ENCODE measurements at places on chromosomes 2 and 18.

- DNase-seq, result no peak
Observed at GRCh38 chr2:54986264-54986663, 64.0 kb downstream of the RTN4 start.

DNA sequence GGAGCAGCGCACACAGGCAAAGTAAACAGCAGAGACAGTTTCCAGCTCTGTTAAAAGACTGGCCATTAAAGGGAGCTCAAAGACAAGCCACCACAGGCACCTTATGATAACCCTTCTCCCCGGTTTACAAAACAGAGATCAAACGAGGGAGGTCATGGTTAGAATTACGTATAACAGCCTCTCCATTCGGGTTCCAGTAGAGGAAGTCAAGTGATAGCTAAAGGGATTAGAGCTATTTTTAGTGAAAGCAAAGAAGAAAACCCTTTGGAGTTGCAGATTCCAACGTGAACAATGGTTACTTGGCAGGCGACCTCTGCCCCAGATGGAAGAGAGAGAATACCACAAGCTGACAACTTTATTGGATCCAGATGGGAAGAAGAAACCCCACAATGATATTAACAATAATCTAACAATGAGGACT is 31.2 kb upstream of the EDAR start:
- DNase-seq, result no peak

- DNase-seq, result no peak
Observed at GRCh38 chr2:128473175-128474035, 154.7 kb upstream of the HS6ST1 start.

DNA sequence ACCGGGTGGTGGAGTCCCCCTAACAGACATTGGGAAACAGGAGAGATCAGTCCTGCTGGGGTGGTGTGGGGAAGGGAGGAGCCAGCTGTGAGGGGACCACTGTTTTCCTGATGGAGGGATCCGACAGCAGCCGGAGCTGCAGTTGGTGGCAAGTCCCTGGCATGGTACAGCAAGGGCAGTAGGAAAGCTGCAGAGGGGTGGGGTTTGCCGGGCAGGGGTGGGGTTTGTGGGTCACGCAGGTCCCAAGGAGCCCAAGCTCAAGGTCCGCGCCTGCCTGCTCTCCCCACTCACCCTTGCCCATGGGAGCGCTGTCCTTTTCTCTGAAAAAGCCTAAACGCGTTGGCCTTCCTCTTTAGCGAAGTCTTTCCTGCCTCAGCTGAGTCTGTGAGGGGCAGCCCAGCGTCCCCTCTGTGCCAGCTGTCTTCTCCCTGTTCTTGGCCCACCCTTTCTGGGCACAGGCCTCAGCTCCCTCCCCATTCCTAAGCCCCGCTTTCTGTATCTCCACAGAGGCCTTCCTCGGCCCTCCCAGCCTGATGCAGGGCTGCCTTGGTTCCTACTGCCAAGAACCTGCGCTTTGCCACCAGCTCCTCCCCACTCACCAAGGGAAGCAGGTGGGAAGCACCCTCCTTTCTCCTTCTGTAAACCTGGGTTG is 29.3 kb upstream of the INHBB start:
- no peak for DNase-seq

GRCh38 chr2:134031539-134031938 is 222.3 kb upstream of the MGAT5 start:
- DNase-seq, result no peak

- no peak for DNase-seq
Observed at GRCh38 chr2:152867397-152867796, 149.0 kb downstream of the ARL6IP6 start.

DNA sequence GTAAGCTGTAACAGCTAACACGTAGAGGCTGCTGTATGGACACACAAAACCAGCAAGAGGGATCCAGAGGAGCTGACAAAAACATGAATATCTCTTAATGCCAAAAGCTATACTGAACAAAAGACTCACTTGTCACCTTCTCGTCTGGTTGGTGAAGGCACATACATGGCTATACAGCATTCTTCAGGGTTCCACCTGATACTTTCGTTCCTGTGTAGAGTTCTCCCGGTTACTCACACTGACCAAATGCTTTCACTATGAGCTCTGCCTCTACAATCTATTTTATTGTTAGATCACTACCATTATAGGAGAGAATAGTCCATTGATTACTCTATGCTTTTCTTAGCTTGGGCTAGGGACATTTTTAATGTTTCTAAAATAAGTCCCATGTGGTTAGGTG is 193.1 kb downstream of the HNMT start:
- no peak for DNase-seq

GRCh38 chr2:239599299-239599698 is 198.5 kb upstream of the HDAC4 start:
- DNase-seq, result no peak

- no peak for DNase-seq
Observed at GRCh38 chr2:236629961-236630872, 60.6 kb downstream of the ACKR3 start.

GRCh38 chr18:79579807-79580497 is 99.7 kb upstream of the CTDP1 start:
- no peak for DNase-seq

DNA sequence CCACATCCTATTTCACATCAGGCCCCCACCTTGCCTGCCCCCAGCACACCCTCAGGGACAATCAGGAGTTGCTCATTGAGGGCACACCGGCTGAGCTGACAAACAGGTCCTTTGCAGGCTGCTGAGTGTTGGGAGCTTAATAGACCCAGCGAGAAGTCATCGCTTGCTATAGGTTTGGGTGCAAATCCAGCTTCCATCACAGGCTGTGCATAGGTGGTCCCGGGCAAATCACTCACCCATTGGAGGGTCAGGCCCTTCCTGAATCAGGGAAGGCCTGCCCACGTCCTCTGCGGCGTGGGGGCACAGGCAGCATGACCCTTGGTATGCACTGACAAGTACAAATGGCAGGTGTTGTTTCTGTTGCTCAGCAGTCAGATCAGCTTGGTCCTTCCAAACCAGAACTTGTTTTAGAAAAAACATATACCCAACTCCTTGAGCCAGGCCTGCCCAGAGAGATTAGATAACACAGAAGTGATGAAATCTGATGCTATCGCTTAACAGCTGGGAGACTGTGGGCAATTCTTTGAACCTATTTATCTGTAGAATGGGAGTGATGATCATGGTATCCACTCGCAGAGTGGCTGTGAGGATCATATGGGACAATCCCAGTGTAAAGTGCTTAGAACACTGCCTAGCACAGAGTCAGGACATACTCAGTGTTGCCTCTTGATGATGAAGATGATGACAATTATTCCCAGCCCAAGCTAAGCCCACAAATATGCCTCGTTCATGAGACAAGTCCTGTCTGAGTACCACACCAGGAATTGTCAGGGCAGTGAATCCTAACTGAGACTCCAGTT is 34.9 kb downstream of the SMAD7 start:
- no peak for DNase-seq

DNA sequence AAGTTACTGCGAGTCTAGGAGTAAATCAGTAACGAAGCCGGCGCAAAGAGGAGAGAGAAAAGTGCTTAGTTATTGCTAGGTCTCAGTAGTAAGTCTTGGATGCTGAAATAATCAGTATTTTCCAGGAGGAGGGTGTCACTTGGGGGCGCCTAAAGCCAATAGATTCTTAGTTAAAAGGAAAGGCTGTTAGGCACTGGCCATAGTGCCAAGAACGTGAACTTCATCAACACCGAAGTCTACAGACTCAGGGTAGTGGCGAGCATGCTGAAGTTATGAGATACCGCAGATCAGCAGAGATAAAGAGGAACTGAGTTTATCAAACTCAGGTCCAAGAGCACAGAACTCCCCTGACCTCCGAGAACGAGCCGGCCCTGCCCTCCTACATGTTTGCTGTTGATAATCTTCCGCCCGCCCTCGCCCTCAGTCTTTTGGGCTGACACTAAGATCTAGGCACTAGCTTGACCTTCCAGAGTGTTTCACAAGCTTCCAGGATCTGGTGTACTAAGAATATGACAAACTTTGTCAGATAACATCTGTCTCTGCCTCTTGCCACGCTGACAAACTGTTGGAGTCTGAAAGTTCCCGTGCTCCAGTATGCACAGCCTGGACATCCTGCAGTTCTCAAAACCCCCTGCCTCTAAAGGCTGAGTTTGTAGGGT is 49.2 kb downstream of the CYB5A start:
- DNase-seq, result no peak

DNA sequence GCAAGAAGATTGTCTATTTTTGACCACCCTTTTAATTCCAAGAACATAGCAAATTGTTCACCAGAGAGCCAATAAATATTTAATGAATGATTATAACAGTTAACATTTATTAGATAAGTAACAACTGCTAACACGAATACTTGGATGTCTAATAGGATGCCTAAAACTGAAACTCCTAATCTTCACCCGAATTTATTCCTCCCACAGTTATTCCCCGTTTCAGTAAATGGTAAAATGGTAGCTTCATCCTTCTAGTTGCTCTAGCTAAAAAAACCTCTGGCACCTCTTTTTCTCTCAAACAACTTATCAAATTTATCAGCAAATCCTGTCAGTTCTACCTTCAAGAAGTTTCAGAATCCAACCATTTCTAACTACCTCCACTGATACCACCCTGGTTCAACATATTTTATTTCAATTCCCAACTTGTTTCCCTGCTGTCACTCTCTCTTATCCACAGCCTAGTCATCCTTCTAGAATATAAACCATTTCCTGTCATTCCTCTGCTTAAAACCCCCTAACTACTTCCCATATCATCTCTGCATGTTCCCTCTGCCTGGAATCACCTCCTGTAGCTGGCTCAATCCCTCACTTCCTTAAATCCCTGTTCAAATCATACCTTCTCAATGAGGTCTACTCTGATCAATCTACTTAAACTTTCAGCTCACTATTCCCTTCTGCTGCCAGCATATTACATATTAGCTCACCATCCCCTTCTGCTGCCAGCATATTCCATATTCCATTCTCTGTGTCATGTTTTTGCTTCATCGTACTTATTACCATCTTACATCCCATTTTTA is 93.8 kb downstream of the ROCK2 start:
- no peak for DNase-seq

GRCh38 chr2:163527381-163527780 is 208.4 kb downstream of the FIGN start:
- DNase-seq, result no peak

GRCh38 chr2:70807102-70807827 is 13.1 kb downstream of the CLEC4F start:
- DNase-seq, result no peak

GRCh38 chr2:128537646-128538045 is 219.0 kb upstream of the HS6ST1 start:
- no peak for DNase-seq

GRCh38 chr2:11067221-11068078 is 87.8 kb upstream of the SLC66A3 start:
- DNase-seq, result no peak

DNA sequence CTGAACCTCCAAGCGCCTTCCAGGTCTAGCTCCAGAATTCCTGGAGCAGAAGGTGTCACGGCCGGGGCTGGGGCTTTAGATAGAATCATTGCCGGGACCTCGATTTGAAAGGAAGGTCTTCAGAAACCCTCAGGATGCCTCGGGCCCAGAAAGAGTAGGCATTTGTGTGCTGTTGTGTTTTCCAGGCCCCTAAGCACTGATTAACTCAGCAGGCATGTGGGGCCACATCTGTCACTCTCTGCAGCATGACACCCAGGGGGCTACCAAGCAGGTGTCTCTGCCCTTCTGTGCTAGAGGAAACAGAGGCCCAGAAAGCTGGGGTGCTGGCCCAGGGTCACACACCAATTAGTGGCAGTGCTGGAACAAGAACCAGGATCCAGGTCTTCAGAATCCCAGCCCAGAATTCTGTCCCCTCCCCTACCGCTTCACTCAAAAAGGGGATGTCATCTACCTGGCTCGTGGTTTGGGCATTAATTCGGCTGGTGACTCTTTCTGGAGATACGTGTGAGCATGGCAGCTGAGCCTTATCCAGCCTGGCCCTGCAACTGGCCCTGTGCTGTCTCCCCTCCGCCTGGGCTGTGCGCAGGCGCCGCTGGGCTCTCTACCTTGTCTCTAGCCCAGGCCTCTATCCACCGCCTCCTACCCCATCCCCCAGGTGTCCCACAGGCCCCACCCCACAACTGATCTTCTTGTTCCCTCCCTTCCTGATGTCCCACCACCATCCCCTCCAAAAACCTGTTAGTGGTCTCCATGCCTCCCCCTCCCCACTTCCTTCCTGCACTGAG is 245.4 kb downstream of the ATAD2B start:
- DNase-seq, result no peak

DNA sequence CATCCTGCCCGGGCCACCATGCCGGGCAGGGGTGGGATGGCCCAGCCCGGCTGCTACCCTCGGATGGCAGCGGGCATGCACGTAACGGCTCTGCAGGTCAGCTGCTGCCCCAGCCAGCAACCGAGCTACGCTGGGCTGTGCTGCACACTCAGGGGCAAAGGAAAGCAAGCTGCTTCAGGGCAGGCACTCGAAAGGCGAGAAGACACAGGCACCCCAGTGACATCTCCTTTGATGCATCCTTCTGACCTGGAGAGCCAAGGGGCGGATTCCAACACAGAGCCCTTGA is 8.8 kb downstream of the HDAC4 start:
- no peak for DNase-seq

DNA sequence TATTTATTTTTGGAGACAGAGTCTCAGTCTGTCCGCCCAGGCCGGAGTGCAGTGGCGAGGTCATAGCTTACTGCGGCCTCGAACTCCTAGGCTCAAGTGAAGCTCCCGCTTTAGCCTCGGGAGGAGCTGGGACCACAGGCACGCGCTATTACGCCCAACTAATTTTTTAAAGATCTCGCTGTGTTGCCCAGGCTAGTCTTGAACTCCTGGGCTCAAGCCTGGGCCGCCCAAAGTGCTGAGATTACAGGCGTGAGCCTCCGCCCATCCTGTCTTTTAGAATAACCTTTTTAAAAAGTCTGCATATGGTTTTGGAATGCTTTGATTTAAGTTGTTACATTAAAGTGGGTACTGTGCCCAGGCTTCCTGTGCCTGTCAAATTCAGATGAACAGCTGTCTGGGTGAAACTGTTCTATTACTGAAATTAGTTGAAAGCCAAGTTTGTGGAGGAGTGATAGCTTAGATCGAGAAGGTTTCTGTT is 944 bp downstream of the RAB3GAP1 start:
- DNase-seq, result no peak

- DNase-seq, result no peak
Observed at GRCh38 chr2:85420536-85421259, 2.2 kb downstream of the SH2D6 start.

DNA sequence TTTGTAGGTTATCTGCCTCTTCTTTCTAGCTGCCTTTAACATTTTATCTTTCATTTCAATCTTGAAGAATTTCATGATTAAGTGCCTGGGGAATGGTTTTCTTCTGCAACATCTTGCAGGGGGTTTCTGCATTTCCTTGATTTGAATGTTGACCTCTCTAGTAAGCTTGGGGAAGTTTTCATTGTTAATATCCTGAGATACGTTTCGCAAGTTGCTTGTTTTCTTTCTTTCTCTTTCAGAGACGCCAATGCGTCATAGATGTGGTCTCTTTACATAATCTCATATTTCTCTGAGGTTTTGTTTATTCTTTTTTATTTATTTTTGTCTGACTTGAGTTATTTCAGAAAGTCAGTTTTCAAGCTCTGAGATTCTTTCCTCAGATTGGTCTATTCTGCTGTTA is 225.7 kb downstream of the XIRP2 start:
- DNase-seq, result no peak

DNA sequence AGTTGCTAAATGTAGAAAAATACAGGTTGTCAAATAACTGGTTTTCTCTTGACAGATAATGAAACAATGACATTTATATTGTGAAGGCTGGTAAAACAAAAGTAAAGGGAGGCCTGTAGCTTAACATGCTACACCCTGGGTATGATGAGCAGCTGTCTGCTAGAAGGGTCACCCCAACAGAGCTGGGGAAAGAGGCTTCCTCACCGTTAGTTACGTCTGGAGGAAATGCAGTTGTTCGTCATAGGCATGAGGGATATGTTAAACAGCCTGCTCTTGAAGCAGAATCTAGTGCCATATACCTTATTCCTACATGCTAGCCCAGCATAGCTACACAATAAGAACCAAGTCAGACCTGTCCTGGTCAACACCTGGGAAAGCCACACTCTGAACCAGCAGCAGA is 49.9 kb downstream of the LPIN2 start:
- DNase-seq, result no peak

Measured in NCI-H1417 treated with DMSO at 0.1 percent for 48 hours (cell line).